ENCODE measurements at places on chromosomes 2 and 18.
A peak's percentile ranks its signal among the peaks of the same experiment; 100 is the strongest.

DNA sequence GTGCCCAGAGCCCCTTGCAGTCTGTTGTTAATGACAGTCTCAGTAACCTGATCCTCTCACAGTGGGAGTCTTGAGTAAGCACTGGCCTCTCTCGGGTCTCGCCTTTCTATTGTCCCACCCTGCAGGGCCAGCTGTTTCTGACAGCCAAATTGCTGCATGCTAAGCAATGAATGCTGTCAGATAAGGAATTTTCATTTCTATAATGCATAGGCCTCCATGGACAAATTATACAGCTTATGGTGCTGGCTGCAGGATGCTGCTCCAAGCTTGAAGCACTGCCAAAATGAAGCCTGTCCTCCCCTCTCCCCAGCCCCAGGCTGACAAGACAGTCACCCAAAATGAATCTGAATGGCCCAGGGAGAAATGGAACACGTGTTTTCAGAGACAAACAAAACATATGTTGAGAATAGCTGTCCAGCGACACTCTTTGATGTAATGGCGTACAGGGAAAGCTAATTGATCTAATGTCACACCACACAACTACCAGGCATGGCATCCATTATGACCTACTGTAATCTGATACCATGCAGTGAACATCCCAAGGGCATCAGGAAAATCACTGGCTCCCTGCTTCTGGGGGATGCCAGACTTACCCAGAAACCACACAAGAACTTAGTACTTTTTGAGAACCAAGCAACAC lies 36.8 kb downstream of the ACVR1 start:
- peak; percentile 70 for DNase-seq

GRCh38 chr18:21998486-21998885 lies 170.9 kb upstream of the GATA6 start:
- no peak for DNase-seq

DNA sequence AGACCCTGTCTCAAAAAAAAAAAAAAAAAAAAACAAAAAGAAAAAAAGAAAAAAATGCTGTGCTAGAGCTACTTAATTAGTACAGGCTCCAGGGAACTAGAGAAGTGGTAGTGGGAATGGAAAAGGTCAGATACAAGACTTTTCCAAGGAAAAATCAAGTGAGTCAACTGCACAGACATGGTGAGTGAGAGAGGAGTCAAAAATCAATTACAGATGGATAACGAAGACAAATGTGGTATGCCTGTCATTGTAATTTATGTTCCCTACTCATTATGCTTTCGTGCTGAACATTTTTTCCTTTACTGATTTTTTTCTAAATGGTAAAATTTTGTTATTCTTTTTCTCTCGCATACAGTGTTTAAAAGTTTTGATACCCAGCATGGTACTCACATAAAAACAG lies 111.5 kb downstream of the MDH1 start:
- peak; percentile 32 for DNase-seq

GRCh38 chr18:49920731-49921130 lies 107.4 kb upstream of the ACAA2 start:
- DNase-seq: peak; percentile 28

DNA sequence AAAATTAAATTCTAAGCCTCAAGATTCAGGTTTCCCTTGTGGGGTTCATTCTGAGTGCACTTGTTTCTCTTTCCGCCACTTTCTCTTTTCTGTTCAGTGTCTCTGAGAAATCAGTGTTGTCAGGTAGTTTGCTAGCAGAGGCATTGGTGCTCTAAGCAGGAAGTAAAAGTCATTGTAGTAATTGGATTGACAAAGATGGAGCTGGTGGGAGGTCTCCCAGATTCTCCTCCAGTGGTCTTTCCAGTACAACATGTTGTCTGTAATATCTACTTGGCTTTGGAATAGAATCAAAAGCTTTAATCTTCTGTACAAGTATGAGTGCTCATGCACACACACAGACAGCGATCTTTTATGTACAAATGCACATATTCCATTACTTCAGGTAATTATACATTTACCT lies 135.6 kb downstream of the KLHL14 start:
- no peak for DNase-seq

DNA sequence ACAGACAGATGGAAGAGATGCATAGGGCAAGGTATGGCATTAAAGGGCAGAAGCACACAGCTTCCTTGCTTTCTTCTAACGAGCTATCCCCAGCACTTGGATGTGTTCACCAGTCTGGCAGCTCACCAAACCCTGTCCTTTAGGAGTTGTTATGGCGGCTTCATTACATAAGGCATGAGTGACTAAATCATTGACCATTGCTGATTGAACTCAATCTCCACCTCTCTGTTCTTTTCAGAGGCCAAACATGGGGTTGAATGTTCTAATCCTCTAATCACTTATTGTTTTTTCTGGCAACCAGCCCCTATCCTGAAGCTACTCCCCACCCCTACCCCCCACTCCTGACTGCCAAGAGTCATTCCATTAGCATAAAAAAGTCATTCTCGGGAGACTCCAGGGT lies 301.8 kb downstream of the XIRP2 start:
- peak; percentile 96 for DNase-seq

- no peak for DNase-seq
Observed at GRCh38 chr18:42736074-42736473, 379.4 kb downstream of the RIT2 start.

GRCh38 chr2:129224486-129224885 lies 755.0 kb upstream of the RAB6C start:
- no peak for DNase-seq
